NCI-H524 (cell line): ENCODE measurements at places on chromosomes 7 and 10.

- DNase-seq = no peak
Observed at GRCh38 chr7:51329696-51330263, 13.2 kb upstream of the COBL start.

- DNase-seq = no peak
Observed at GRCh38 chr7:37048674-37049073, 324.4 kb upstream of the AOAH start.

- DNase-seq = no peak
Observed at GRCh38 chr10:59903871-59904270, 2.5 kb downstream of the CCDC6 start.

- DNase-seq = no peak
Observed at GRCh38 chr10:76558996-76559891, 1078.4 kb downstream of the KCNMA1 start.

GRCh38 chr10:11237571-11237970, 219.9 kb downstream of the CELF2 start:
- no peak for DNase-seq

- no peak for DNase-seq
Observed at GRCh38 chr10:93090619-93091018, 16.9 kb downstream of the CYP26A1 start.

DNA sequence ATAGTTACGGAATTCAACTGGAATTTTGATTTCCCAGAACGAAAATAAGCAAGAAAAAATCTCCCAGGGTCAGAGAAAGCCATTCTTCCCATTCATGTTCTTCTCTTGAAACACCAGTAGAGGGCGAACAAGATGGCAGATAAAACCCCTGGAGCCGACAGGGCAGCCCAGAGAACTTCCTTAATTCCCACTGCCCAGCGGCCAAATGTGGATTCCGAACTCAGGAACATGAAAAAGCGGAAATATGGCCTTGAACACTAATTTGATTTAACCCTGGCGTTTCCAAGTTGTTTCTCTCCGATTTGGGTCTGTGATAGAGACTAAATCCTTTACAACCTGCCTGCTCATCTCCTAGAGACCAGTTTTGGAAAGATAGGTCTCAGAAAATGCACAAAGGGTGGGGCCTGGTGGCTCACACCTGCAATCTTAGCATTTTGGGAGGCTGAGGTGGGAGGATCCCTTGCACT, 100.7 kb upstream of the WAC start:
- peak; percentile 34 for DNase-seq

DNA sequence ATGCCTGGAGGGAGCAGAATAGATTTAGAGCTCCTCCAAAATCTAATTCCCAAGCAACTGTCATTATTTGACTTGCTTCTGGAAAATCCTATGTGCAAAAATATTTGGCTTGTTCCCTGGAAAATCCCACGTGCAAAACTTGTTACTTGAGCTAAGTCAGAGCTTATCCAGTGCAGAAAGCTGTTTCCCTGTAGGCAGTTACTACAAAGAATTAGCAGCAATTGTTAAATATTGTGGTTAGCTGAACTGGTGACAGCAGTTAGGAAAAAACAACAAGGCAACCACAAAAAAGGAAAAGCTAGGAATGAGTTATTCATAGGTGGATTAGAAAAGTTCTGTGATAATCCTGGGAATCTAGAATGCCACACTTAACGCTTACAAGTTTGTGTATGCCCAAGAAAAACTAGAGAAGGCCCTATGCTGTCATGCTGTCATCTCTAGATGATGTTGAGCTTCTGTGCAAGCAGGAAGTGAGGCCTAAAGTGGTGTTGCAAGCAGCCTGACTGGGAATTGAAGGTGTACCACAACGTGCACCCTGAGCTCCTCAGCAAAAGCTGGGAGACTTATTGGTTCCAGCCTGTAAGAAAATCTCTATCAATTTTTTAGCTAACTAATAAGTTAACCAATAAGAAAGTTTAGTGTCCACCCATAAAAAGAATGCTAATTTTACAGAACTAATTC, 738.6 kb upstream of the LRRTM3 start:
- no peak for DNase-seq

- no peak for DNase-seq
Observed at GRCh38 chr7:114703677-114704076, 218.2 kb upstream of the MDFIC start.

- peak; percentile 67 for DNase-seq
Observed at GRCh38 chr7:135512135-135512887, 2.4 kb upstream of the CNOT4 start.

- DNase-seq = no peak
Observed at GRCh38 chr7:13489386-13489785, 500.1 kb downstream of the ETV1 start.

- DNase-seq = no peak
Observed at GRCh38 chr10:61608255-61609033, 54.3 kb upstream of the CABCOCO1 start.

- DNase-seq = no peak
Observed at GRCh38 chr7:64873517-64873916, 29.6 kb upstream of the ZNF273 start.
